ENCODE measurements at places on chromosomes 5 and 9.

DNA sequence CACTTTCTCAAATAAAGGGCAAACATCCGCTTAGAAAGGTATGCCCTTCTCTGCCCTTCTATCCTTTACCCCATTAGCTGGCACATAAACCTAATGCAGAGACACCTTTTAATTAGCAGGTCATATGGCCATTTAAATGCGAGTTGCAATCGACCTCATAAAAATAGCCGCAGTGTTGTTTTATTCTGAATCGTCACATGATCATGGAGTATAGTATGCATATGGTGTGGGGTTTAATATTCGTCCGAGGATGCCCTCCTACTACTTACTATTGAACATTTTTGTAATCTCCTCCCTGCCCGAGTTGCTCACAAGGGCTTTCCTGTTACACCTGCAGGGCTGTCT is 72.0 kb downstream of the PIK3R1 start:
- DNase-seq = no peak

DNA sequence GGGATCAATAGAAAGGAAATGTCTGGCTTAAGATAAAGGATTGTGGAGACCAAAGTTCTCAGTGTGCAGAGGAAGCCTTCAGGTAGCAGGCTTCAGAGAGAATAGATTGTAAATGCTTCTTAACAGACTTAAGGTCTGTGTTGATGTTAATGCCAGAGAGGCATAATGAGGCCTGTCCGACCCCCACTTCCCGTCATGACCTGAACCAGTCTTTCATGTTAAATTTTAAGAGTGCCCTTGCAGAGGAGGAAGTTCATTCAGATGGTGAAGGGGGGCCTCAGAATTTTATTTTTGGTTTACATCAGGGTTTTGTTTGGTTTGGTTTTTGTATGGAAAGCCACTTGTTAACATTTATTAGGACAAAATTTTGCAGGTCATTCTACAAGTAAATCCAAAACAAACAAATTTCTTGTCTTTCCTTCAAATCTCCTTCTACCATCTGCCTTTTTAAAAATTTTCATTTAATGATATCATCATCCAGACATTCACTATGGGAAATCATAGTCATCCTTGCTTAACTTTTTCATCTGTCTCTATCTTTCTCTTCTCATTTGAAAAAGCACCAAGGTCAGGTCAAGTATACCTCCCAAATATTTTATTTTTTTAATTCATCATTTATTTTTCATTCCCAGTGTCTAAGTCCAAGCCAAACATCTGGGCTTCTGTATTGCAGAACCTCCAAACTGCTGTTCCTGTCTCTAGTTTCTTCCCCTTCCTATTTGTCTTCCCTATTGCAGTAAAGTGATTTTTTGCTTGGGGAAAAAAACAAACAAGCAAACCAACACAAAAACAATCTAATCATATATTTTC is 6.9 kb upstream of the ABCA1 start:
- DNase-seq = no peak

DNA sequence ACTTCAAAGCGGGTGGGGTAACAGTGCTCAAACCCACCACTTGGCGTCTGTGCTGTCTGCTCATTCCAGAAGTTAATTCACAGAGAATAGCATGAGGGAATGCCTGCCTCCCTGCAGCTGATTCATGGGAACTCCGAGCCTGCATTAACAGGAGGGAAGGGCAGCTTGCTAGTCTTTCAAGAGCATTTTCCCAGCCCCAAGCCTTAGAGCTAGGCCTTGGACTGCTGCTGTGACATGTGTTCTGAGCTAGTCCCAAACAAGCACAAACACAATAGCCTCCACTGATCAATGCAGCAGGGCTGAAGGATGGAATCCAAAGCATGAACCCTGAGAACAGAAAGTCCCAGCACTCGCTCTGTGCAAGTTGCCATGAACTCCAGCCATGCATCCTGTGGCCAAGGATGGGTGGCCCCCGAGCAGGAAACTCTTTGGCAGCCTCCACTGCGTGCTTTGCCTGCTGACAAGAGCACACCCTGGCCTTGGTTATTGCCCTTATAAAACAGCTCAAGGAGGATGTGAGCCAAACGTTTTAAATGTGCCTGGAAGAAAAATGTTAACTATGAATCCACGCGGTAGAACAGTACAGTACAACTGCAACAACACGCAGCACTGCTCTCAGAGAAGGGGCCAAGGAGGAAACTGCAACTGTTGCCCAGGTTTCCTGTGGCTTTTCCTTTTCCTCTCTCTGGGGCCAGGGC is 653.1 kb upstream of the KLF4 start:
- no peak for DNase-seq

- no peak for DNase-seq
These were observed 20.7 kb downstream of the IFNE start for GRCh38 chr9:21461377-21461776.

GRCh38 chr5:138819081-138819480 is 56.1 kb downstream of the LRRTM2 start:
- DNase-seq = no peak

- no peak for DNase-seq
These were observed 665.0 kb upstream of the RIOK2 start for GRCh38 chr5:97847920-97848631.

- DNase-seq = no peak
These were observed 333.9 kb upstream of the TLE4 start for GRCh38 chr9:79237861-79238260.

GRCh38 chr5:87404359-87404758 is 8.4 kb downstream of the CCNH start:
- no peak for DNase-seq

- DNase-seq = no peak
These were observed 201.0 kb upstream of the VLDLR start for GRCh38 chr9:2420543-2420942.

GRCh38 chr5:175564716-175565115 is 86.4 kb downstream of the SFXN1 start:
- DNase-seq = no peak
